ENCODE measurements at places on chromosomes 5 and 9.

GRCh38 chr5:158120760-158121159, 261.8 kb upstream of the CLINT1 start:
- DNase-seq, result no peak

DNA sequence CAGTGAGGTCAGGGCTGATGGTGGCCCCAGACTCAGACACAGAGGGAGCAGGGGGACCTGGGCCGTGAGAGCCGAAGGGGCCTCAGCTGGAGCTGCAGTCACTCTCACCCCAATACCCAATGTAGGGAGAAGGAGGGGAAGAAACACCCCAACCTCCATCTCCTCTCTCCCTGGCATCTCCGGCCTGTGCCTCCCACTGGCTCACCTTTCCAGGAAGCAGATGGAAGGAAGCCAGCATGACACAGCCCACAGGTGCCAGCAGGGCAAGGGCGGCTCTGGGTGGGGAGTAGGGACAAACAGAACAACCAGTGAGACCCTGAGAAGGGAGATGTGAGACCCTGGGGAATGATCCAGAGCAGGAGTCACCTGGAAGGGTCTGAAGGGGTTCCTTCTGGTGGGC, 3.0 kb upstream of the CRB2 start:
- DNase-seq, result no peak

DNA sequence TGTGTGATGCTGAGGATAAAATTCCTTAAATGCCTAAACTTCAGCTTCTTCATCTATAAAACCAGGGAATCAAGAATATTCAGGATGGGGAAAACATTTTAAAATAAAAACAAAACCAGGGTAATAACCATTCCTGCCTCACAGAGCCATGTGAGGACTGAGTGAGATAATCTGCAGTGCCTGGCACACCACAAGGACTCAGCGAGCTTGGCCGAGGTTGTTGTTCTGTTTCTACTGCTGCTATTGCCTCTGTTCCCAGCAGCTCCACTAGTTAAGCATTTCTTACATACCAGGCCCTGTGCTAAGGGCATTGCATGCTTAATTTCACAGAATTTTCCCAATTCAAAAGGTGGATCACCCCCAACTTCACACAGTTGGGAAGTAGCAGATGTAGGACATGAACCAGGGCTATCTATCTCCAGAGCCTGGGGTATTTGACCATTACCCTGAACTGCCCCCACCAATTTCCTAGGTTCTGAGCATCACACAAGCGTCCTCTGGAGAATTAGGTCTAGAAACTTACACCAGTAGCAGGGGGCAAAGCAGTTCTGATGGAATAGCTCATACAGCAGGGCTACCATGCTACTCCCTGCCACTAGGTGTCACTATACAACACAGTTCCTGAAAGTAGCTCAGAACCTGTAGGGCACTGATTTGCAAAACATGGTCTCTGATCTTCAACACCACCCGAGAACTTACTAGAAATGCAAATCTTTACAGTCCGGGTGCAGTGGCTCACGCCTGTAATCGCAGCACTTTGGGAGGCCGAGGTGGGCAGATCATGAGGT, 74.3 kb downstream of the LRSAM1 start:
- peak; percentile 7 for DNase-seq

DNA sequence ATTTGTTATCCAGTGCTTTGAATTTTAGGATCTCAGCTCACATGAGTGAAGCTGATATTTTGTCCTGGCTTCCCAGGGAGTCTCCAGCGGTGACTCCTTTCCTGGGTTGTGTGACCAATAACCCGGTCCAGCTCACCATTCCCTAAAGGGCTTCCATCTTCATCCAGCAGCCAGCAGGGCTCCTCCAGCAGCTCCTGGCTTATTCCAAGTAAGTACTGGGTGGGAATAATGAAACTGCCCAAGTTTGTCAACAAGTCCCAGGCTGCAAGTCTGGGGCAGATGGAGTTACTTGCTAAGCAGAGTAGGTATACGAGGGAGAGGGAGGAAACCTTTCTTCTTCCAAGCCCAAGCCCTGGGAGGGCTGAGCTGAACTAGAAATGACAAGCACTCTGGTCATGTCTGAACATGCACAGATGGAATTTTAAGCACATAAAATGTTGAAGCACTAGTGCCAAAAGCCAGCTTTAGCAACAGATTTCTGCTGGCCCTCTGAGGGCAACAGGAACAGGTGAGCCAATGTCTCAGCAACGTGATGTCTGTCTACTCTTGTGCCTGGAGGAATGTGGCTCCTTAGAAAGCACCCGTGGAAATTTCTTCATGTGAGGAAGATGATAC, 153.7 kb upstream of the DAPK1 start:
- no peak for DNase-seq

DNA sequence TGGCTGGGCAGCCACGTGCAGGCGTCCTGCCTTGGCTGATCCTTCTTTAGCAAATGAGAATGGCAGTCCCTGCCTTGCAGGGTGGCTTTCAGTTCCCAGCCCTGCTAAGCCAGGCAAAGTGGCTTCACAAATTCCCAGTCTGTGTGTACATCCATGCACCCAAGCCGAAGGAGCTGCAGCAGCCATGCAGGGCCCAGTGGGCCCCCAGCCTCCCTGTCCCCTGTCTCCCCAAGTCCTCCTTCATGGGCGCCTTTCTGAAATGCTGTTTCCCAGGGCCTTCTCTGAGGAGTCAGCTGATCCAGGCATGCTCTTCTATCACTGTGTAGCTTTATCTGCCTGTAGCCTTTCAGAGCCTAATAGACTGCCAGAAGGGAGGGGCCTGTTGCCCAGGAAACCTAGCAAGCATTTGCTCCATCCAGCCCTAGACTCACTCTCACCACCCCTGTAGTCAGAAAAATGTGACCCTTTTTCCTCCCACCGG, 47.4 kb upstream of the SHC3 start:
- no peak for DNase-seq

- no peak for DNase-seq
These were observed 6.1 kb downstream of the RPS14 start for GRCh38 chr5:150443242-150444075.

Data from stimulated activated CD8-positive, alpha-beta memory T cell treated with anti-CD3 and anti-CD28 coated beads, Interleukin-15, amount 100 ng/mL, for 4 hours (primary cell).